ENCODE measurements at places on chromosomes 12 and 14.

DNA sequence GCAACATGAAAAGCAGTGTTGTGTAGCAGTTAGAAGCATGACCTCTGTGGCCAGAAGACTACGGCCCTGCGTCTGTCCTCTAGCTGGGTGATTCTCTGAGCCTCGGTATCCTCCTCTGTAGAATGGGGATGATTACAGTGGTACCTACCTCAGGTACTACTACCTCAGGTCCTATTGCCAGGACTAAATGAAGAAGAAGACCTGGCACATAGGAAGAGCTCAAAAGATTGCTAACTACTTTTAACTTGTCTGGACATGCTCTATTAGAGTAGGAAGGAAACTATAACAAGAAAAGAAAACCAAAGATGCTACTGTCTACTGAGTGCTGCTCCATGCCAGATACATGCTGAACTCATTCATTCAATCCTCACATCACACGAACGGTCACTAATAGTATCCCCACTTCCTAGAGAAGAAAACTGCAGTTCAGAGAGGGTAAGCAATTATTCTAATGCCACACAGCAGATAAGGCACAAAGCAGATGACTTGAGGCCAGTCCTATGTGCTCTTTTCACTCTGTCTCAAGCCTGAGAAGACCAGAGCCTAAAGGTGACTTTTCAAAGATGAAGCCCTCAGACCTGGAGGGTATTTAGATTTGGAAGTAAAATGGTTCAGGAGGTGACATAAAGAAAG is 108.1 kb upstream of the HIF1A start:
- DNase-seq, result no peak

- no peak for DNase-seq
Measured at GRCh38 chr12:15846887-15847286, 35.3 kb upstream of the STRAP start.

DNA sequence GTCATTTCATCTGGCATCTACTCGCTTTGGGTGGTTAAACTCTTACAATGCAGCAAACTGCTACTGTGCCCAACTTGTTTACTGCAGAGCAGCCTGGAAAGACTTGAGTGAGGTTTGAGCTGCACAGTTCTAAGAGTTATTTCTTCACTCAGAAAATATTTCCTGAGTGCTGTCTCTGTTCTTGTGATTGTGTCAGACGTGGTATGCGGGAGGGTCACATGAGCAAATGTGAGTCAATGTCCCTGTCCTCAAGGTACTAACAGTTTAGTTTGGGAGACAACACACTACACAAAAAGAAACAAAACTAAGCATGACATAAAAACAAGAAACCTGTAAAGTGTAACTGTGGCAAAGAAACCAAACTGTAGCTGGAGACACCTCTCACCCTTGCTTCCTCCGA is 32.4 kb downstream of the FLVCR2 start:
- DNase-seq, result no peak

DNA sequence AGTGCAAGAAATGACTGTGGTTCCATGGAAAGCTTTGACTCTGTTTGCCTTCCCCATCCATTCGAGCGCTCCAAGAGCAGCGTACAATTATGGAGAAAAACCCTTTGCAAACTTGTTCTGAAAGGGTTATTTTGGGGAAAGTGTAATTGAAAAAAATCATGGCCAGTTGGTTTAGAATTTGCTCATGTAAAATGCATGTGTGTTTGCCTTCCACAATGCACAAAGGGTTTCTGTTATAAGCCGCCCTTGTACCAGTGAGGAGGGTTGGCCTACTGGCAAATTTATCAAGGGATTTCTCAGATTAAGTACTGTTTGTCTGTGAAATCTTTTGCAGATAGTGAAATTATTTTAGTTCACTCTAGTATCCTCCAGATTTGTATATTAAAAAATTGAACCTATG is 62.7 kb upstream of the PELI2 start:
- no peak for DNase-seq

DNA sequence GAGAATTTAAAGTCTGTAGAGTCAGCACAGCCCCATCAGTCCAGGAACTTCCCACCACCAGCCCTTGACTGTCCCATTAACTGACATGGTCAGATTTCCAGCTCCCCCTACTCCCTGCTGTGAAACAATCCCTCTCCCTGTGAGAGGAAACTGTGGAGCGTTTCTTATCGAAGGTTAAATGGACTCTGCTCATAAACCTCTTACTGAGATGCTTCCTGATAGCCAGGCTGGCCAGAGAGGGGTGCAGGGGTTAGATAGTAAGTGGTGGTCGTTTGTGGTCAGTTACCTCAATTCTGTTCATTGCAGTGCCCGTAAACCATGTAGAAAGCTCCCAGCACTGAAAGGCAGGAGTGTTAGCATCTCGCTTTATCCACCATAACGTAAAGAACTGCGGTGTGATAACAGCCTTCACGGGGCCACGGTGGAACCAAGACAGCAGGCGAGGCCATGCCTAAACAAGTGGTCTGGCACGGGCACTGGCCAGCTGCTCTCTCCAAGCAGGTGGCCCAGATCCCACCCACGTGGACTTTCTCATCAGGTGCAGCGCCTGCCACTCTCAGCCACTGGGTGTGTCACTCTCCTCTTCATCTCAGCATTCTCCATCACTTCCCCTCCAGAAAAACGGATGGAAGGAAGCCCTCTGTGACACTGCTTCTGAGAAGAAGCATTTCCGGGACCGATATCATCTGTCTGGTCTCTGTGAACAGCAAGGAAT is 102.2 kb downstream of the FBXL14 start:
- no peak for DNase-seq

- no peak for DNase-seq
Measured at GRCh38 chr12:49942921-49943624, 7.5 kb upstream of the AQP2 start.

DNA sequence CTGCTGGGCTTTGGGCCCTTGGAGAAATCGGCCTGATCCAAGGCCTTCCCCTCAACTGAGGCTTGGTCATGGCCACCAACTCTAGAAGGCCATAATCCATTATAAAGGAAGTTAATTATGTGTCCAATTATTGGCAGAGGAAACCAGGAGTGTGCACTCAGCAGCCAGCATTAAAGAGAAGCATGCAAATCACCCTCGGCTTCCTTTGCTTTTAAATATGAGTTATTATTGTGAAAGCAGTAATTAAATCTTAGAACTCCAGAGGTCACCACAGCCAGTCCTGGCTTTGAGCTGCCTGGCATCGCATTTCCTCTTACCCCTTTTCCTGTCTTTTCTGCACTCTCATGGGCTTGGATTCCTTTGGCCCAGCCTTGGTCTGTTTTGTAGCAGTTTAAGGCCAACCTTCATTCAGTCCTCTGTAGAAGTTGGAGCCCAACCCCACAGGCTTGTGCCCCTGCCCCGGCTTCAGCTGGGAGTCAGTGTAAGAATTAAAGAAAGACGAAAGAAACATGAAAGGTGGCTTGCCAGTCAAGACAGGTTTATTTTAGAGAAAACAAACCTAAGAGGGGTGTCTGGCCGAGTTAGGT is 14.7 kb upstream of the KRT86 start:
- DNase-seq, result no peak

Data from activated naive CD4-positive, alpha-beta T cell (primary cell).